Thymus (tissue), 14 donors: ENCODE measurements at places on chromosomes 4 and X.

GRCh38 chrX:1397441-1398270, 5.7 kb upstream of the SLC25A6 start:
- no peaks in the 10 kb centered on the region for H3K27me3 ChIP-seq
- no peaks in the 10 kb centered on the region for H3K4me1 ChIP-seq
- no peak overlapping the region for H3K4me3 ChIP-seq
- H3K27ac ChIP-seq = no peak overlapping the region

DNA sequence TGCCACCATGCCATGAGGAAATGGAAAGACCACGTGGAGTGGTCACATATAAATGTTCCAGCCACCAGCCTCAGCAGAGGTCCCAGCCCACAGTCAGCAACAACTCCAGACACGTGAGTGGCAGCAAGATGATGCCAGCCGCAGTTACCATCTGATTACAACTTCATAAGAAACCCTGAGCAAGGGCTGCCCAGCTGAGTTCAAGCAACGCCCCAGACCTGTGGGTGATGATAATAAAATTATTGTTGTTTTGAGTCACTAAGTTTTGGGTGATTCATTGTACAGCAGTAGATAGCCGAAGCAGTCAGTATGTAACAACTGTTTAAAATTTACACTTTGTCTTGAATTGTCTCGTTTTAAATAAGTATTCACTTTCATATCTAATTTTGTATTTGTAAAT, 5.8 kb upstream of the CCNG2 start:
- no peak overlapping the region for H3K4me3 ChIP-seq
- no peaks in the 10 kb centered on the region for H3K27me3 ChIP-seq
- H3K4me1 ChIP-seq = peaks cover 38% of the 10 kb centered on the region
- no peak overlapping the region for H3K27ac ChIP-seq
- no peak for DNase-seq

GRCh38 chrX:114451397-114451796, 132.5 kb upstream of the HTR2C start:
- H3K4me3 ChIP-seq = no peak overlapping the region
- no peak overlapping the region for H3K27ac ChIP-seq
- no peak for DNase-seq

DNA sequence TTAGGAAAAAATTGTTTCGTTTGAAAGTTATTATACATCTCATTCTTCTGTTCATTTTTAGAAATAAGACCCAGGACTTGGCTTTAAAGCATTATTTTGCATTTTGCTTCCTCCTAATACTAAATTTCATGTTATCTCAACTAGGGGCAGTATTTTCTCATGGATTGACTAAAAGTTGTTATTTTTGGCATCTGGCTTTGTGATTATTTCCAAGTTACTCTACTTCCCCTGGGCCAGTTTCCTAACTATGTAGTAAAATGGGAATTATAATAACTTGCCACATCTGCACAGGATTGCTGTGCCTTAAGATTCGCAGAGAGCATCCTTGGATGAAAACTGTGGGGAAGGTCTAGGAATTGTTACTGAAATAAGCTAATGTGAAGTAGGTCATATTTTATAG, 3.0 kb downstream of the RBPJ start:
- no peaks in the 10 kb centered on the region for H3K36me3 ChIP-seq
- peaks cover 8% of the 10 kb centered on the region for H3K4me1 ChIP-seq
- no peak for DNase-seq
- H3K27me3 ChIP-seq = no peaks in the 10 kb centered on the region
- no peak overlapping the region for H3K27ac ChIP-seq

DNA sequence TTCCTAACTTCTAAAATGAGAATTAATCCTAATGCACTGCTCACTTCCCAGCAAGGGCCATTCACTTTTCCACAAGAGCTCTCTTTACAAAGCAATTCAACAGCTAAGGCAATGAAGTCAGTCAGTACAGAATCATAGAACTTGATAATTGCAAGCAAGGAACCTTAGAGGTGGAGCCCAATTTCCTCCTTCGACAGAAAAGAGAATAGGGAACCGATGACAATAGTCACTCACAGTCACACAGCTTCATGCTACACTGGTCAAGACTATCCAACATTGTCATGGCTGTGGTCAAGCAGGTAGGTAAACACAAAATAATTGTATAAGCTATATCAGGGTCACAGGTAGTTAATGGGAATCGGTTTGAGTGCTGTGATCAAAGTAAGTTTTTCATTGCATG, 90.0 kb downstream of the ELOVL6 start:
- H3K36me3 ChIP-seq = no peaks in the 10 kb centered on the region

GRCh38 chr4:6674500-6675149, 19.1 kb upstream of the S100P start:
- H3K4me3 ChIP-seq = peak overlapping the region; percentile 63
- peaks cover 27% of the 10 kb centered on the region for H3K4me1 ChIP-seq
- peaks cover 18% of the 10 kb centered on the region for H3K36me3 ChIP-seq
- DNase-seq = peak; percentile 74

DNA sequence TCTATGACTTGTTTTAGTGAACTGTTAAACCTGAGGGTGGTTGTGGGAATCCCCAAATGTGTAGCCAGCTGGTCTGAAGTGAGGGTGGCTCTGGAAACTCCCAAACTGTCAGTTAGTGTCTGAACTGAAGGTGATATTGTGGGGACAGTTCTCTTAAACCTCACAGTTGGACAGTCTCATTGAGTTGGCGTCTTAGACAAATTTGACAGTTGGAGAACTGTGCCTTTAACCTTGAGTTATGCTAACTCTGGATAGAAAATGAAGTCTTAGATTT, 20.7 kb upstream of the CTSO start:
- DNase-seq = no peak
- no peaks in the 10 kb centered on the region for H3K36me3 ChIP-seq
- no peaks in the 10 kb centered on the region for H3K4me1 ChIP-seq
